ENCODE measurements at places on chromosomes 6 and 20.

- peak; percentile 76 for DNase-seq
Measured at GRCh38 chr20:38764567-38765318, 16.5 kb downstream of the ACTR5 start.

DNA sequence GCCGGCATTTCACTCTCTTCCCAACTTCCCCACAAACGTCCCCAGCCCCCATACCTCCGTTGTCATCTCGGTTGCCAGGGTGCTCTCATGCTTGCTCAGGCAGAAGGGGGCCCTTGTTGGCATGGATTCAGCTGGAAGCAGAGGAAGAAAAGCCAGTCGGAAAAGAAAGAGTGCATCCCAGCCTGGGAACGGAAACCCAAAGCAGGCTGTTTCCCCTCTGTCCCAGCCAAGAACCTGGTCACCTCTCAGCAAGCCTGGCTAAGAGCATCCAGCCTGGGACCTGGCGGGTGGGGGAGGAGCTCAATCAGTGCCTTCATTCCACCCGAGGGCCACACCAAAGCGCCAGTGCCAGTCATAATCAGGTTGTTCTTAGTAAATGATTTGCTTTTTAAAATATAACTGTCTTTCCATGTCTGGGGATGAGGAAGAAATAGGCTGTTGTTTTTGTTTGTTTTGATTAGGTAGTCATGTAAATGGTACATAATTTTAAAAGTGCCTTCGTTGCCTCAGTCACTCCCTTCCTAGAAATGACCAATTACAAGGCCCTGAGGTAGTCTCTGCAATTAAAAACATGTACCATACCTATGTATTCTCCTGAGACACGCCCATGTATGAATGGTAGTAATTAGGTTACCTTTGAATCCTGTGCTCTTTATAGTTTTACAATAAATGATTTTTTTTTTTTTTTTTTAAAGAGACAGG is 21.1 kb downstream of the CHMP4B start:
- DNase-seq, result no peak

DNA sequence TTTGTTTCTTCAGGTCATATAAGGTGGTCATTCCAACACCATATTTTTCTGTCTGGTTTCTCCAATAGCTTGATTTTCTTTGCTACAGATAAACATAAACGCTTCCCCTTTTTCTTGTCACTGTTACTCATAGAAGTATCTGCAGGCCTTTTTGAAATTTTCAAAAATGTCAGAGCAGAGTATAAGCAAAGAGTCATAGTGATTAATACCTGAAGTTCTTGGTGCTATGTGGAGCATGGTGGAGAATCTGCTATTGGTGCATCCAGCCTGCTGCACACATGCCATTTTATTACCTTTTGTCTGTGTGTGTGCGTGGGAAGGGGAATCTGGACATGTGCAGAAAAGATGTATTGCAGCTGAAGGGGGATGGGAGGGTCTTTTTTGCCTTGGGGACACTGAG is 19.7 kb downstream of the STX11 start:
- no peak for DNase-seq

DNA sequence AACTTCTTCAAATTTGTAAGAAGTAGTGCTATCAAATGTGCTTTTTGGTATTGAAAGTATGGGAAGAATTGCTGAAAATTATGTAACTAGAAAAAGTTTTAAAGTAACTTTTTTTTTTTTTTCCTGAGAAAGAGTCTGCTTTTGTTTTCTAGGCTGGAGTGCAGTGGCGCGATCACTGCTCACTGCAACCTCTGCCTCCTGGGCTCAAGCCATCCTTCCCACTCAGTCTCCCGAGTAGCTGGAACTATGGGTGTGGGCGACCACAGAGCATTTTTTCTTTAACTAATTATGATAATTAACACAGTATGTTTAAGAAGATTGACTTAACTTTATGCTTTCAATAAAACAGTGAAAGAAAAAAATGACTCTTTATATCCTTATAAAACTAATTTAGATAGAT is 38.4 kb downstream of the BMP5 start:
- DNase-seq, result no peak

DNA sequence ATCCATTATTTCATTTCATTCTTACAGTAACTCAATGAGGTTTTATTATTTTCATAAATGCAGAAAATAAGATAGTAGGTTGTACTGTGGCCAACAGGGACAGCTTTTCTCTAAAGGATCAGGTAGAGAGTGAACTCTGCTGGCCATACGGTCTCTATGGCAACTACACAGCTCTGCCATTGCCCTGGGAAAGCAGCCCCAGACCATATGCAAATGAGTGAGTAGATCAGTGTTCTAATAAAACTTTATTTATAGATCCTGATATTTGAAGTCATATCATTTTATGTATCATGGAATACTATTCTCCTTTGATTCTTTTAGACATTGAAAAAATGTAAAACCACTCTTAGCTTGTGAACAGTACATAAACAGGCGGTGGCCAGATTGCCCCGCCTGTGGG is 192.5 kb upstream of the RREB1 start:
- no peak for DNase-seq

DNA sequence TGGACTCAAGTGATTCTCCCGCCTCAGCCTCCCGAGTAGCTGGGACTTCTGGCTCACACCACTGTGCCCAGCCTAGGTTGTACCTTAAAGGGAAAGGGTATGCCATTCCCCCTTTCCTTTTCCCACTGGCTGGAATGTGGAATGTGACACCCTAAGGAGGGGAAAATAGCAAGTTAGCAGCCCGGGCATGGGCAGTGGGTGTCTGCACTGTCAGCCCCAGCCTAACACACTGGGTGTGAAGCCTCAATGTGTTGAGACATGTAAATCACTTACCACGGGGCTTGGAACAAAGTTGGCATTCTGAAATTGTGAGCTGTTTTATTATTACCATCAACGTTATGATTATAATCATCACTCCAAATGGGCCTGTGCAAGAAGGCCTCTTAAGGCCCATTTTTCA is 80.8 kb upstream of the PTPN1 start:
- no peak for DNase-seq

DNA sequence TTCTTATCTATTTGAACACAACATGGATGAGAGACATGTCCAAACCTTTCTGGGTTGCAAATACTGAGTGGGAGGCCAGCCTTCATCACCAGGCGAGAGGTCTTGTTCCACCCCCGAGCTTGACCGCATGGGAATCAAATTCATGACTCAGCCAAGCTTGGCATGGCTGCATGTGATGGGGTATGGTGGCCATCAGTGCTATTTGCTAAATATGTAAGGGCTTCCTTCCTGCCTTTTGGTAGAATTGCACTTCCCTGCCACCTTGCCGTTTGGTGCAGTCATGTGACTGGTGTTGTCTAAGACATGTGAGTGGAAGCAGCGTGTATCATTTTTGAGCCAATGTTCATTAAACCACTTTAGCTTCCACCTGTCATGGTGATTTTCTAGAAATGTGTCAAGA is 508.9 kb upstream of the SULF2 start:
- DNase-seq, result no peak

GRCh38 chr6:79510707-79511106 is 26.5 kb downstream of the LCA5 start:
- DNase-seq, result no peak

DNA sequence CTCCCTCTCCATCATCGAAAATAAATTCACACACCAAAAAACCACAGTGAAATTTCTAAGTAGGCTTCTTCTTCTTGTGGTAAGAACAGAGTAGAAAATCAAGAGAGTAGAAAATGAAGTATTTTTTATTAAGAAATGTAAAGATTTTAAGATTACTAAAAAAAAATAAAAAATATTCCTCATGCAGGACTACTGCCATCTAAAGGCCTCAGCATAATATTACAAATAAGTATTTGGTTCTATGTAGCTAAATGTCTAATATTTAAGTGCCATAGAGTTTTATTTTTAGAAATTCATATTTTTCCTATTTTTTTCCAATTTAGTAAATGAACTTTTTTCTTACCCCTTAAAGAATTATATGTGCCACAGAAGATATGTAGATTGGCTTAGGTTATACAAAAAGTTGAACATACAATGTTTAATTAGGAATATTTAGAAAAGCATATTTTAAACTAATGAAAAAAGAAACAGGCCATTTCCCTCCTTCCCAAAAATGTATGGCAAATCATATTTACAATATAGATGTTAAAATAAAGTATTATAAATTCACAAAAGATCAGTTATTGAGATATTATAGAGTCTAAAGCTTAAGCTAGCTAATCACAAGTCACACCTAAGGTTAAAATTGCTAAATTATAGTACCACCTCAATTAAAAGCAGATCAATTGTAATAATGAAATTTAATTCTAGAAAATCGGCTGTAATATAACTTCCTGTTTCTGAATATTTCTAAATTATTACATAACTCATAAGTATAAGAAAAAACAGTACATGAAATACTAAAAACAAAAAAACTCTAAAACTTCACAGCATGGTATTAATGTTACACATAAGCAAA is 3.5 kb upstream of the NT5DC1 start:
- no peak for DNase-seq

GRCh38 chr6:157741321-157741947 is 81.6 kb upstream of the SNX9 start:
- DNase-seq, result no peak

DNA sequence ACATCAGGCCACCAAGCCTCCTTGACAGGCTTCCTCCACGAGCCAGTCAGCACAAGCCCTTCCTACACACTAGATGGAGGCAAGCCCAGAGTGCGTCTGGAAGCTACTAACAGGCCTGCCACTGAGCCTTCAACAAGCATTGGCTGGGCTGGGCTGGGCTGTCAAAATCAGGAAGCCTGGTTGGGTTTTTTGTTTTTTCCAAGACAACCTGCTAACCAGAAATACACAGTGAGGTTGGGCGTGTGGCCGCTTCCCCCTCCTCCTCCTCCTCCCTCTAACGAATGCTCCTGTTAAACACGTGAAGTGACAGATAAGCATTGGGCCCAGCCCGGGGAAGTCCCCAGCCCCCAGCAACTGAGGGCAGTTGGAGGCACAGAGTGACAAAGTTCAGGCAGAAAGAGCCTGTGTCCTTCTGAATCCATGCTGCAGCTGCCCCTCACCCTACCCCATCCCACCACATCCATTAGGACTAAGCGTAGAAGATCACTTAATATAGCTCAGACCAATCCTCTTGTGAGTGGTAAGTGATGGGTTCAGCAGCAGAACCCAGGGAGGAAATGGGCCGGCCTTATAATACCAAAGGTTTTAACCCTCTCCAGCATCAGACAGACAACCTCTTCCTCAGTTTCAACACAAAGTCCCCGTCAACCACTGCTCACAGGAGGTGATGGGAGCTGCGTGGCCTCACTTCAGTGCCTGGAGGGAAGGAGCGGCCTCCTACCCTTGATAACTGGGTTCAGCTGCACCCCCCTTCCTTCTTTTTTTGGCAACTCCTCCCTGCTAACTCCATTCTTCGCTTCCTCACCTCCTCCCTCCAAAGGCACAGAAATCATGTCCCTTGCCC is 1.1 kb downstream of the NFATC2 start:
- no peak for DNase-seq

DNA sequence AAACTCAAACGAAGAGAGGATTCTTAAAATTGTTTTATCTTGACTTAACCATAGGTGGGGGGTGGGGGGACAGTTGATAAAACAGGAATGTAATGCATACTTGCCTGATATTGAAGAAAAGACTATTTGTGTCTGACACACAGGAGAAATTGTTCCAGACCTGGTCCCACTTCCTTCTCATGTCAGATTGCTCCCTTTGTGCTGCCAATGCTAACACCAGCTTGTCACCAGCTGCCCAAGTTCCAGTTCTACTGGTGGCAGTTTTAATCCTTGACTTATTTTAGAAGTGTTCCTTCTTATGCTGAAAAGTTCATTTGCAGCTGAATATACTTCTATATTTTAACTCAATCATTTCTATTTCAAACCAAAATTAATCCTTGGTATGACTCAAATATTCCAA is 127.3 kb downstream of the GMDS start:
- DNase-seq, result no peak
